Activated T-helper 2 cell treated with anti-CD3 and anti-CD28 coated beads, Interferon-gamma antibody, Interleukin-2, Interleukin-4, amounts not matched to agents 10 μg/mL and 5 μg/mL and 100 μg/mL, durations not matched to agents 14 hours and 24 hours and 36 hours (primary cell): ENCODE measurements at places on chromosomes 4 and X. TPM values are rescaled to one million over a fixed set of nuclear protein-coding genes. Genes with fewer than 3 reads are reported as not detected.

GRCh38 chr4:31768756-31769155 lies 1048.6 kb downstream of the PCDH7 start:
- DNase-seq = no peak

DNA sequence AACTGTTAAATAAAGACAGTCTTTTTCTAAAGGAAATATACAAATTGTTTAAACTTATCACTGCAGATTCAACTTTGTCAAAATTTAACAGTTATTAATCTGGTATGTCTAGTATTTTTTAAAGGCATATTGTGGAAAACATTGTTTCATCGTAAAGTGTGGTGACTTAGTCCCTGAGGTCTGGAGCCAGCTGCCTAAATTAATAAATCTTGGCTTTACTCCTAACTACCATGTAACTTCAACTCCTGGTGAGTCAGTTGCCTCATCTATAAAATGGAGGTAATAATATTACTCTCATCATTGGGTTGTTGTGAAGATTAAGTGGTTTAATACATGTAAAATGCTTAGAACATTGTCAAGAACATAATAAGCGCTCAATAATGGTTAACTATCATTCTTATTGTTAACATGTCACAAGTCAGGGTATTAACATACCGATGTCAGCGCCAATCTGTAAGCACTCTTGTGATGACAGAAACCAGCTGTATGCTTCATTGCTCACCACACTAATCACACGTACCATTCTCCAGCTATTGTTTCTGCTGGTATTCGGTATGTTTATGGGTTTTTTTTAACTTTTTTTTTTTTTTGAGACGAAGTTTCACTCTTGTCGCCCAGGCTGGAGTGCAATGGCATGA lies 14.1 kb upstream of the SMIM43 start:
- no peak for DNase-seq

DNA sequence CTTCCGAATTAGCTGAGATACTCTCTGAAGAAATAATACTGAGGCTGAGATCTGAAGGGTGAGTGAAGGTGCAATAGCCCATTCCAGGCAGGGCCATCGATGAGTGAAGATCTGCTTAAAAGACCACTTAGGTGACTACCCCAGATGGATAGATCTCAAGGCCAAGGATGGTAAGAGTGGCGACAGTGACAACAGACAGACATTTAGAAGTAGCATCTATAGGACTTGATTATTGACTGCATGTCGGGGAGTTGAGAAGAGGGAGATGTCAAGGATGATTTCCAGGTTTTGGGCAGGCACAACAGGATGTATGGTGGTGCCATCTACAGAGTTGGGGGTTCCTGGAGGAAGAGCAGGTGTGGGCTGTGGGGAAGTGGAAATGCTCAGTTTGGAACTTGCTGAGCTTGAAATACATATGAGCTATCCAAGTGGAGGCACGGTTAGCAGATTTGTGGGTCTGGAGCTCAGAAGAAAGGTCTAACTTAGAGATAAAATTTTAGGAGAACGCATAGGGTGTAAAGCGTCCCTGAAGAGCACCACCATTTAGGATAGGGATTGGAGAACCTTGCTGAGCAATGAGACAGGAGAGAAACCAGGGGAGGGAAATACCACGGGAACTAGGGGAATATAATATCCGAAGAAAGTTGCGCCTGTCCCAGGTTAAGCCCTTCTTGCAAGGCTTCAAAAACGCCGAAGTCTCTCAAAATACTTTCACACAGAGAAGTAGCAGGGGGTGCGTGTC lies 688 bp downstream of the UFSP2 start:
- no peak for DNase-seq

DNA sequence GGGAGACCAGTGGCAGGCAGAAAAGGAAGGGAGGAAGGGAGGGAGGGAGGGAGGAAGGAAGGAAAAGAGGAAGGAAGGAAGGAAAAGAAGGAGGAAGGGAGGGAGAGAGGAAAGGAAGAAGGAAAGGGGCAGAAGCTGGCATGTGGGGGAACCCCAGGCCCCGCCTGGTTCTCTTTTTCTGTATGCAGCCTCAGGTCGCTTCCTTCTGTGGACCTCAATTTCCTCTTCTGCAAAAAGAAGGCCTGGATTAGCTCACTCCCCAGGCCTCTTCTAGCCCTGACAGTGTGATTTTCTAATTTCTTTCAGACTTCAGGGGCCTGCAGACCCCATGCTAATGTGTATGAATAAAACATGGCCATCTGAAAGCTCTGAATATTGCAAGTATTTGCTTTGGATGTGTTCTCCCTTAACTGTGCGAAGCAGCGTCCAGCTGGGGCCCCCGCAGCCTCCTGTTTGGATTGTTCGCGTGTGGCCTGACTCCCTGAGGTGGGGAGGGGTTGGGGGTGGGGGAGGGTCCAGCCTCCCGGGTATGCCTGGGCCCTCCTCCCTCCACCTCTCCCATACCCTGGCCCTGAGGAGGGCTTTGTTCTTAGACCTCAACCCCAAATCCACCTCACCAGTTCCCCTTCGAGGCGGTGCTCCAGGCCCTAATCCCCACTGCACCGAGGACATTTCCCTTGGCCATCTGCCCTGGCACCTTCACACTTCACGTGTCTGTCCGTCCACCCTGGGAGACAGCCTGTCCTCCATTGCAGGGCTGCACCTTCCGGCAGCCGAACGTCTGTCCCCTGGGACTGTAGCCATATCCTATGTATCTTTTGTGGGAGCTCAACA lies 199.9 kb upstream of the ATP6AP2 start:
- no peak for DNase-seq

DNA sequence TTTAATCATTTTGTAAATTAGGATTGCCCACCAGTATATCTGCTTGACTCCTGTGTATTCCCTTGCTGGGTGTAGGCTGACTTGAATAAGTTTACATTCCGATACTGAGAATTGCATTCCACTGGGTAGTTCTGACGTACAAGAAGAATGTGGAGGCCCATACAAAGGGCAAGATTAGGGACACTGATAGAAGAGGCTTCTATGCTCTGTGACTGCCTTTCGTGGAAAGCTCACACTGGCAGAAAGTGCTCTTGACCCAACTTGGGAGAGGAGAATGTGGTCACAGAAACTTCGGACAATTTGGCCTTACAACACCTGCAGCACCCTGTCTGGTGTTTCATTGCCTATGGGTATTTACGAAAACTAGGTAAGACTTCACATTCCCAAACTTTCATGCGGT lies 126.3 kb downstream of the RAPGEF2 start:
- DNase-seq = no peak

- no peak for DNase-seq
Observed at GRCh38 chrX:7269991-7270390, 122.0 kb upstream of the PUDP start.

- DNase-seq = no peak
Observed at GRCh38 chr4:185464887-185465286, 6.6 kb downstream of the CCDC110 start.

- DNase-seq = no peak
Observed at GRCh38 chr4:82891707-82892466, 934 bp upstream of the SEC31A start.

DNA sequence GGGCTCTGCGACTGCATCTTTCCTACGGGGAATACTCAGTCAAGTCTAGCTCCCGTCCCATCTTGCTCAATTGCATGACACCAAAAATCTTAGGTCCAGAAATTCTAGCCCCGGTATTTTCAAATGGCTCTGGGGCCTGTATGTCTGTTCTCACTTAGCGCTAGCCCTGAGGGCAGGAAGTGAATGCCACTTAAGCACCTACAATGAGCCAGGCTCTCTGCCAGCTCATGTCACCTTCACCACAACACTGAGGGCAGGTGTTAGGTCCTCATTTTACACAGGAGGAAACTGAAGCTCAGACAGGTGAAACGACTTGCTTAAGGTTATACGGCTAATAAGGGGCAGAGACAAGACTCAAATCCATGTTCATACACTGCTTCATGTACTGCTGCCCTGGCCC lies 282.8 kb downstream of the PPP1R2C start:
- DNase-seq = no peak

- no peak for DNase-seq
Observed at GRCh38 chr4:118721752-118722151, 36.6 kb downstream of the METTL14 start.

GRCh38 chrX:3160756-3161155 lies 119.5 kb downstream of the ARSF start:
- DNase-seq = no peak

DNA sequence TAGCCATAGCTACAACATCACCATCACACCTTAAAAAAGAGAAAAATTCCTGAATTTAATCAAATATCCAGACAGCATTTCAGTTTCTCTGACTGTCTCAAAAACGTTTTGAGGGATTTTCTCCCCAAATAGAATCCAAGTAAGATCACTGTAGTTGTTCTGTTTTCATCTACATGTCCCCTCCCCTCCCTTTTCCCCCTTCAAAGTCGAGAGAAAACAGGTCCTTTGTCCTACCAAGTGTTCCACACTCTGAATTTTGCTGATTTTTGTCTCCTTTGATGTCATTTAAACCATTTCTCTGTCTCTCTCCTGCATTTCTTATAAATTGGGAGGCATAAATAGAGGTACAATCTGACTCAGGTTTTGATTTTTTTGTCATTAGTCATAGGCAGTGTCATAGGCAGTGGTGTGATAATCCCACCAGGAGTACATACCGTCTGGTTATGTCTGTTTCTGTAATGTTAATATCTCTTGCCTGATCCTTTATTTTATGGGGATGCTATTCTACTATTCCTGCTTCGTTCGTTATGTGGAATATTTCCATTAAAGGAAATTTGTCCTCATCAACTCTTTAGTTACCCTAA lies 348.6 kb downstream of the PTTG2 start:
- DNase-seq = no peak

DNA sequence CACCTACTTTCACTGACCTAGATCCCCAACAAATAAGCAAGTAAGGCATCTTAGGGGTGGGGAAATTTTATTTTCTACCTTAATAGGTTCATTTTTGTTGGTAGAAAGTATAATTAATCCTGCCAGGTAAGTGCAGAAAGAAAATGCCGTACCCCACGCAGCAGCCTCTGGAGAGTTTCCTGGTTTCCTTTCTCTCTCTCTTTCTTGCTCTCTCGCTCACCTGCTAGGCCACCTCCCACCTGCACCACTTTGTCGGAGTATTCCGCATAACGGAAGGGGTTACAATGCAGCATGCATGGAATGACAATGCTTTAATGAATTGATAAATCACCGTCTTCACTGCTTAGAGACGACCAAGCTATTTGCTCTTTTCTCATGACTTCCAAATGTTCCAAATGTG lies 101.0 kb downstream of the SCD5 start:
- no peak for DNase-seq

DNA sequence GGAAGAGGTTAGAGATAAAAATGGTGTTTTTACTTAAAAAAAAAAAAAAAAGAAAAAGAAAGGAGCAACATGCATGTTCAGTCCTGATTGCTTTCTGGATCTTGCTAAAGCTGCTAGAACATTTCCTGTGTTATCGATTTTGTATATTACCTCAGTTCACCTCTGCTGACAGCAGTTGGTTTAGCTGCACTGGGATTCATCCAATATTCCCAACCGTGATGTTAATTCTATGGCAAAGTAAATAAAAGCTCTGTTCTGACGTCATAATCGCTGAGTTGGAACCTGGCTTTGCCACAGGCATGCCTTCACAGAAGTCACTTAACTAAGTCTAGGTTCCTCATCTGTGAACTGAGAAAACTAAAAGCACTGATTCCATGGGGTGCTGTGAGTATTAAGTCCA lies 90.7 kb upstream of the SORBS2 start:
- DNase-seq = no peak

DNA sequence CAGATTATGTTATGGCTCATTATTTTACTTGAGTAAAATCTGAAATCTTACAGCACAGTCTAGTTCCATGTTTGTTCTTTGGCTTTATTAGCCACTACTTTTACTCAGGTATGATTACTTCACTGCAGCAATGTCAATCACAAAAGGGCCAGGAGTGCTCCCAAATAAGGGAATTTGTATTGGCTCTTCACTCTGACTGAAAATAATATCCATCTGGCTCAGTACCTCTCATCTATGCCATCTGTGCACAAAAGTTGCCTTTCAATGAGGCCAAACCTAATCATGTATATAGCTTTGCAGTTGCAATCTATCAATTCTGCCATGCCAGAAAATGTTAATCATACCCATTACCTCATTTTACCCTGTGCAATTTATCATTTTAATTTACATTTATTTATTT lies 161.1 kb downstream of the TECRL start:
- no peak for DNase-seq

DNA sequence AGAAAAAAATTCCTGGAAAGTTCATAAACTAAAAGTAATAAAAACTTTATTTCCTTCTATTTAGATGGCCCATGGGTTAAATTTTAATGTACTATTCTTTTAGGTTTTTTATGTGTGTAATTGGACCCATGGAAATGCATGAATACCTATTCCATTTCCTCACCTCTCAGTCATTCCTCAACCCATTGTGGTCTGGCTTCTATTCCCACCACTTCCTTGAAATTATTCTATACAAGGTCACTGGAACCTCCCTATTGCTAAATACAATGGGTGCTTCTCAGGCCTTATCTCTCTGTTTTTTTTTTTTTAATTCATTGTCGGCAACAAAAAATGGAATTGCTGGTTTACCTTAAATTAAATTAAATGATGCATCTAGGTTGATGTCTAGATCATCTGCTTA lies 17.2 kb downstream of the SLC39A8 start:
- no peak for DNase-seq

- DNase-seq = no peak
Observed at GRCh38 chr4:101348995-101349800, 1.9 kb upstream of the PPP3CA start.

DNA sequence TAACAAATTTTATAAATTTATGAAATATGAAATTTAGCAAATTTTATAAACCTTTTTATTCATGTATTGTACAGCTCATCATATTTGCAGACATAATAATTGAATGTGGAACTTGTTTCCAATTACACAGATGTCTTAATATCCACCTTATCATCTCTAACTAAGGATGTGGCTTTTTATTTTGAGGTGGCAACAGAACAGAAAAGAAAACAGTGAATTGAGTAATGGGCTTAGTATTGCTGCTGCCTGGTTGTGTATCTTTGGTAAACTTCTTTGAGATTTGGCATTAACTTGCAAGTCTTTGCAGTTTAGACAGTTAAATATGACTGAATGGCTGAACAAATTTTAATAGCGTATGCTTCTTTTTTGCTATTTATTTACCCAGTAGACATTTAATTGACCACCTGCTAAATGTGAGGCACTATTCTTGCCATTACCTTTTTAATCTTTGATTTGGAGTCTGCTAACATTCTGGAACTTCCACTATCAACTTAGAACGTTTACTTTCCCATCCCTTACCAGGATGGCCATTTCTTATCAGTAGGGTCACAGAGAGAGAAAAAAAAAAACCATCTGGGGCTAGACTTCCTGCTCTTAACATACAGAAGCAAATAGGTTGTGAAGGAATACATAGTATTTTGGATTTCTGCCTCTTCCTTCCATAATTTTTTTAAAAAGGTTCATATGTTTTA lies 44.8 kb downstream of the CLCN3 start:
- DNase-seq = no peak

Gene MAPK10
- total RNA-seq = not detected in 2 replicates

Gene SLC35A2
- total RNA-seq = 18.3 and 21.9 TPM in 2 replicates

Gene FDCSP
- total RNA-seq = not detected in 2 replicates

Gene CT45A10
- not detected in 2 replicates for total RNA-seq

Gene NKX3-2
- not detected in 2 replicates for total RNA-seq

Gene REELD1
- total RNA-seq = not detected in 2 replicates

Gene CFAP99
- not detected in 2 replicates for total RNA-seq

Gene SLC9A6
- 10.5 and 10.7 TPM in 2 replicates for total RNA-seq

Gene DRD5
- not detected in 2 replicates for total RNA-seq

Gene TSPAN7
- not detected in 2 replicates for total RNA-seq

Gene ABLIM2
- 0.32 and 0.60 TPM in 2 replicates for total RNA-seq
